ENCODE measurements at places on chromosomes 2 and 18.
A peak's percentile ranks its signal among the peaks of the same experiment; 100 is the strongest.

DNA sequence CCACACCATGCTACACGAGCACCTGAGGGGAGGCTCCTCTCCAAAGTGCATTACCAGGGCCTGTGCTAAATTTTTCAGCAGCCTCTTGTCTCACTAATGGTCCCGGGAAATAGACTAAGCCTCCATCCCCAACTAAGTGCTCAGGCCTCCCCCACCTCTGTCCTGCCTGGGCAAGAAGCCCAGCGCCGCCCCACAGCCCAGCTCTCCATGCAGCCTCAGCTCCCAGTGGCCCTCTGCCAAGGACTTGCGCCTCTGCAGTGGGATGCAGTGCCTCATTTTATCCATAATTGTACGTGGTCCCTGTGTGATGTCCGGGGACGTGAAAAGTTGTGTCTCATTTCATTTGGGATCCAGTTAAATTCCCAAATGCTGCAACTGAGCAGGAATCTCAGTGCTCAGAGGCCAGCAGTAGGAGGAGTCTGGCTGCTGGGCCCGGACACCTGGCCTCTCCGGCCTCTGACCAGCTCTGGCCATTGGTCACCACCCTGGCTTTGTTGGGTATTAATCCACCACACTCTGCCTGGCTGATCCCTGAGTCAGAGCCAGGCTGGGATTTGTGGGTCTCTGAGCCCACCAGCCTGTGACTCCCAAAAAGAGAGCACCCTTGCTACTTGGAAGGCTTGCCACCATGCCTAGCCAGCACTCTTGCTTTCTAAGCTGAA lies 11.4 kb upstream of the STEAP3 start:
- DNase-seq, result no peak

DNA sequence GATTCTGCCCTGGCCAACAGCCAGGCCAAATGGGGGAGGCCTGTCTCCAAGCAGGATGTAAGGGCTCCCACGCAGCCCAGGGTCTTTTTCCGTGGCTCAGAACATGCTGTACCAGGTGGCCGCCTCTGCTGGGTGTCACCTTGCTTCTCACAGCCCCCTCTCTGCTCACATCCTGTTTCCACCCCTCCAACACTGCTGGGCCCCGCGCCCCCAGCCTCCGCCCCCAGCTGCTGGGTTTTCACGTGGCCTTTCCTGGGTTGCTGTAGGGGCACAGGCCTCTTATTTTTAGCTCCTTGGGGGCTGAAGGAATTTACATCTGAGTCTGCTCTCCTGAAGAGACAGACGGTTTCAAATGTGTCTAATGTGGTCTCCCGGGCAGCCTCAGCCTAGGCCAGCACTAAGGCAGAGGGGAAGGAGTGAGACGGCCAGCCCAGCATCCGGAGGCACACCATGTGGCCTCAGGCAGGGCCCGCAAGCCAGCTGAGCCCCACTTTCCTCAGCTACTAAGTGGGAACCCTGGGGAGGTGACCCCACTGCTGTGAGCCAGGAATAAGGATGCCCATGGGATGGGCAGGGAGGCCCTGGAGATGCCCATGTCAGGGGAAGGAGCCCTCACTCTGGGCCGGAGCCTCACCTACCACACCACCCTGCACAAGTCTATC lies 18.7 kb upstream of the DUSP2 start:
- peak; percentile 45 for DNase-seq

GRCh38 chr18:44638811-44639210 lies 41.9 kb upstream of the SETBP1 start:
- DNase-seq, result no peak

GRCh38 chr18:7813131-7813530 lies 246.0 kb downstream of the PTPRM start:
- no peak for DNase-seq

GRCh38 chr2:190335225-190335559 lies 8.2 kb upstream of the INPP1 start:
- DNase-seq, result no peak

DNA sequence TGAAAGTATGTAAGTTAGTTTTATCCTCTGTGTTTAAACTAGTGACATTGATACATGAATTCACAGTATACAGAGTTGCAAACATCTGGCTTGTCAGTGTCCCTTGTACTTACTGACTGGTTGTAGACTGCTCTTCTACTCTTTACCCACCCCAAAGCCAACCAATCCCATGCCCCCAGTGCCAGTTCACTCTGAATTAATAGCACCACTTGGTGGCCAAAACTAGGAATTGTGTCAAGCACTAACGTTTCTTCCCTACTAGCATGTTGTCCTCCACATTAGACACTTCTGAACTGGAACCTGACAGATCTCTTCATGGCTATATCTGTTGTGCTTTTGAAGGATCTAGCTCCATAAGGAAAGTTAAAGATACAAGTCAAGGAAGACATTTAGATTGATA lies 27.2 kb upstream of the OTX1 start:
- no peak for DNase-seq

- DNase-seq, result no peak
These were observed 1012.1 kb downstream of the TMEM182 start for GRCh38 chr2:103773884-103774283.

DNA sequence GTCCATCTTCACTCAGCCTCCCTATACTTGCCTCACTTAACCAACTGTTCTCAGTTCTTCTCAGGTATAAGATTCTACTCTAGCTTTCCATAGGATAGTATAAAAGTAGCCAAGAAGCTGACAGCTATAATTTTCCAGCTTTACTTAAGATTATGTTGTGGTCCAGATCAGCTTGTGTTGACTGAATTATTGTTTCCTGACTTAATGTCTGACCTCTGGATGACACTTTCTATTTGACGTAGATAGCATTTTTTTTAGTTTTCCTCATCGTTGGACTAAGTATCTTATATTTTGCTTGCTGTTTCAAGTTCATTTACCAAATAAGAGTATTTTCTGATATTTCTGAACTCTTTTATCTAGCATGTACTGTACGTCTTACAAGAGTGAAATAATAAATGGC lies 1272.5 kb upstream of the CDH2 start:
- DNase-seq, result no peak

GRCh38 chr2:202014759-202015211 lies 18.9 kb upstream of the FZD7 start:
- DNase-seq, result no peak

GRCh38 chr2:128626760-128627511 lies 308.3 kb upstream of the HS6ST1 start:
- DNase-seq, result no peak

DNA sequence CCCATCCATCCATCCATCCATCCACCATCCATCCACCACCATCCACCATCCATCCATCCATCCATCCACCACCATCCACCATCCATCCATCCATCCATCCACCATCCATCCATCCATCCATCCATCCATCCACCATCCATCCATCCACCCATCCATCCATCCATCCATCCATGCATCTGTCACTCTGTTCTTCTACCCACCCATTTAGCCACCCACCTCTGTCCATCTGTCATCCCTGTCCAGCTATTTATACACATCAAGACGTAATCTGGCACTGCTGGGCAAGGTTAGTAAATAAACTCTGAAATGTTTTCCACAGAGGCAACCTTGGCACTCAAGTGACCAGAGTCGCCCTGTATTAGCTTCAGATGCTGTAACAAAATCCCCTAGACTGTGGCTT lies 120.9 kb downstream of the RTP5 start:
- DNase-seq, result no peak

- no peak for DNase-seq
These were observed 13.3 kb downstream of the PPP4R3B start for GRCh38 chr2:55604027-55604565.

GRCh38 chr2:98341241-98341640 lies 5.0 kb upstream of the CNGA3 start:
- DNase-seq, result no peak

GRCh38 chr2:64941801-64942200 lies 47.4 kb upstream of the SLC1A4 start:
- no peak for DNase-seq

DNA sequence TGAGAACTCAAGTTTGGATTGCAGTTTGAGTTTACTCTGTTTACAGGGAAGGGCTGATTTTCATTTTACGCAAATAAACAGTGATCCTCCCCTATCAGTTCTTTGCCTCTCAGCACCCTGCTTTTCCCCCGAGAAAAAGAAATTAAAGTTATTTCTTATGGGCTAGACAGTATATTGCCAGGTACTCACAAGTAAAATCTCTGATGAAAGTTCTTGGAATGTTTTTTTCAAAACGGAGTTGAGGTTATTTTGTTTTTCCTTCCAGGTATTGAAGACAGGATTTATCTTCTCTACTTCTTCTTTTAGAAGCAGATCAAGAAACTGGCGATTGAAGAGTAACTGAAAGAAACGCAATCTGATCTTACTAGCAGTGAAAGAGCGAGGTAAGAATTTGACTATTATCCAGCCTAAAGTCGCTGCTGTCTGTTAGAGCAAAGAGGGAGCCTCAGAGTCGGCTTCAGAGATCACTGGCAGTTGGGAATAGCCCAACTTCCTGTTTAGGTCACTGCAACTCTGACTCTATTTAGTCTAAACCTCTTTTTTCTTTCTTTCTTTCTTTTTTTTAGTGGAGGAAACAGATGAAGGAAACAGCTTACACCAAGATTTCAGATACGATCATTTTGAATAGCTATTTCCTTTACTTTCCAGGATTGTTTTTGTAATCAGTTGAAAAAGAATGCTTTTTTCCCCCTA lies at the start of gene TFPI:
Gene TFPI, minus strand, starts transcription at position 425 of the 693 bp plus-strand sequence. CDS start 50,667 bp downstream, outside the sequence.
- DNase-seq, result no peak

GRCh38 chr2:135532581-135532980 lies 1.3 kb downstream of the R3HDM1 start:
- no peak for DNase-seq

- DNase-seq, result no peak
These were observed 118.2 kb upstream of the THUMPD2 start for GRCh38 chr2:39897273-39897672.

- no peak for DNase-seq
These were observed 42.4 kb upstream of the MTIF2 start for GRCh38 chr2:55311444-55311870.

GRCh38 chr2:3399381-3399780 lies 19.9 kb downstream of the TRAPPC12 start:
- no peak for DNase-seq

GRCh38 chr2:43057026-43057741 lies 169.2 kb downstream of the ZFP36L2 start:
- DNase-seq, result no peak

- DNase-seq, result no peak
These were observed 278.3 kb upstream of the LRATD1 start for GRCh38 chr2:14354231-14354630.

DNA sequence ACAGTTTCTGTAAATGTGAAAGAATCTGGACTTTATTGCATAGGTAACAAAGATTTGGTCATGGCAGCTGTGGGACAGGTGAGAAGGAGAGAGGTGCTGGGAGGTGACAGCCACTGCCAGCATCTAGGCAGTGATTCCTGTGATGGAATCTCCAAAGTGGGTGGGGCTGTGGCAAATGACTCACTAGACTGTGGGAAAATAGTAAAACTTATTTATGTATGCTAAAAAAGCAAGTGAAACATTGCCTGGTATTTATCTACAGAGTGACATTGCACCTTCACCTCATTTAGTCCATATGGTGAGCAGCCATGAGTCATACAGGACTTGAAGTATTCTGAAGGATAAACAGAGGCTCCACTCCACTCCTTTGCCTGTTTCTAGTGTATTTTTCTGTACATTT lies 145.3 kb upstream of the MEX3C start:
- DNase-seq, result no peak

DNA sequence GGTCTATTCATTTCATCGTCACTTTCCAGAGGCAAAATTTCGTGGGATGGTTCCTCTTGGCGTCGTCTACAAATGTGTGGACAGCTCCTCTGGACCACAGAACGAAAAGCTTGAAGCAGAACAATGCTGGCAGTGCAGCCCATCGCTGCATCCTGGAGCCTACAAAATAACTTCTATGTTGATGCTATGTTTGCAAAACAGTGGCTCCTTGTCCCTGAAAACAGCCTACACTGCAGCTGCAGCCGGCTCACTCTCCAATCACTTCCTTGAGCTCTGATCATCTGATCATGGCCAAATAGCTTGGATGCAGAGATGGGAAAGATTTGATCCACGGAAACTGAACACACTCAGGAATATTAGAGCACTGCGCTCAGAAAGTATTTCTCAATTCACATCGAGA lies 60.0 kb downstream of the DOCK10 start:
- no peak for DNase-seq

DNA sequence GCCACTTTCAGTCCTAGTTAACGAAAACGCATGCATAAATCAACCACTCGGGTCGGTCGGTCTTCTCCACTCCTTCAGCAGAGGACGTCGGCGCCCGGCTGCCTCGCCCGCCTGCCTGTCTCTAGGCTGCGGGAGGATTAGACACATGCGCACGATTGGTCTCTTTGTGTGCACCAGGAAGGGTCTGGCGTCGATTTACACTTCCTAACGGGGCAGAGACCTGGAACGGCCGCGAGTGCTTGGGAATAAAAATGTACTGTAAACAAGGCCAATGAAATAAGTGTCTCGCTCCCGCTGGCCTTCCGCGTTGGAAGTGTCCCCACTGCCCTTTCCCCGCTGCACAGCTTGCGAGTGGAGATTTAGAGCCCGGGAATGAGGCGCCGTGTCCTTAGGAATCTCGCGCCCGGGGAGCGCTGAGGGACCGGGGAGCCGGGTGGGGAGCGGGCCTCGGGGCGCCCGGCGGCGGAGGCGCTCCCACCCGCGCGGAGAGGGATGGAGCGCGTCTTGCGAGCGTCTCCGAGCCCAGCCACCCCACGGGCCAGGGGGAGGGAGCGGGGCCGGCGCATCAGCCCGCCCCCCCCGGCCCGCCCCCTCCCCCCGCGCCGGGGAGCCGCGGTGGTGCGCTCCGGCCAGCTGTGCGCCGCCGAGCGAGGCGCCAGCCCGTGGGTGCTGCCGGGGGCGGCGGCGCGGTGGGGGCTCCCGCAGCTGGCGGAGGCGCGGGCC lies at the start of gene DOK6:
Gene DOK6, plus strand, starts transcription at position 636 of the 723 bp plus-strand sequence.
- no peak for DNase-seq

- peak; percentile 25 for DNase-seq
These were observed 3.5 kb upstream of the EMILIN1 start for GRCh38 chr2:27074738-27075565.

GRCh38 chr2:48508461-48509124 lies 21.4 kb upstream of the STON1 start:
- DNase-seq, result no peak

- no peak for DNase-seq
These were observed 681 bp downstream of the ACADL start for GRCh38 chr2:210224591-210224940.

DNA sequence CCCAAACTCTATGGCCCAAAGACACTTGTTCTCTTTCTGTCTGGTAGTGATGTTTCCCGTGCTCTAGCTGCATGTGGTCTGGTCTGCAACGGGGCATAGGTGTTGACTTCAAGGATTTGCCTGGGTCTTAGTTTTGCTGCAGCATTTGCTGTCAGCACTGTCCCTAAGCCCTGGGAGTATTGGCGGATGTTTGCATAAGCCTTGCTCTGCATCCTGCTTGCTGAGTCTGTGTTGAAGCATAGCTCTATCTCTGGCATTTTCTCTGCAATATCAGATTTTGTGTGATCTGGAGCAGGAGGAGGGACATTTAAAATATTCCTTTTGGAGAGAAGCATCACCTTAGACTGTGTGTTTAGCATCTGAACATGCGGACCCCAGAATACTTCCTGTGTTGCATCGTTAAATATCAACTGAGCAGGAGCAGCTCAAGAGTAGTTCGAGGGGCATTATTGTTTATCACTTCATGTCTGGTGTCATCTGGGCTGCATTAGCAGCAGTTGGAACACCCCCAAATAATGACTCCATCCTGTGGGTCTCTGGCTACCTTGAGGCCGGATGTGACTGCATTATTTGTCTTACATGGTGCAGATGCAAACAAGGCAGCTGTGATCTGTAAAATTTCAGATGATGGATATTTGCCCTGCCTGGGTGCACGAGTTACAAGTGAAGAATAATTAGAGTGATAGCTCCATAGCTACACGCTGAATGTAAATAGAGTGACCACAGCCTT lies 231.7 kb downstream of the TRIB2 start:
- no peak for DNase-seq

- DNase-seq, result peak; percentile 29
These were observed 46.0 kb upstream of the PAX8 start for GRCh38 chr2:113324684-113325160.

Data from effector CD8-positive, alpha-beta T cell (primary cell).